ENCODE measurements at places on chromosomes 5 and 9.
A peak's percentile ranks its signal among the peaks of the same experiment; 100 is the strongest.

DNA sequence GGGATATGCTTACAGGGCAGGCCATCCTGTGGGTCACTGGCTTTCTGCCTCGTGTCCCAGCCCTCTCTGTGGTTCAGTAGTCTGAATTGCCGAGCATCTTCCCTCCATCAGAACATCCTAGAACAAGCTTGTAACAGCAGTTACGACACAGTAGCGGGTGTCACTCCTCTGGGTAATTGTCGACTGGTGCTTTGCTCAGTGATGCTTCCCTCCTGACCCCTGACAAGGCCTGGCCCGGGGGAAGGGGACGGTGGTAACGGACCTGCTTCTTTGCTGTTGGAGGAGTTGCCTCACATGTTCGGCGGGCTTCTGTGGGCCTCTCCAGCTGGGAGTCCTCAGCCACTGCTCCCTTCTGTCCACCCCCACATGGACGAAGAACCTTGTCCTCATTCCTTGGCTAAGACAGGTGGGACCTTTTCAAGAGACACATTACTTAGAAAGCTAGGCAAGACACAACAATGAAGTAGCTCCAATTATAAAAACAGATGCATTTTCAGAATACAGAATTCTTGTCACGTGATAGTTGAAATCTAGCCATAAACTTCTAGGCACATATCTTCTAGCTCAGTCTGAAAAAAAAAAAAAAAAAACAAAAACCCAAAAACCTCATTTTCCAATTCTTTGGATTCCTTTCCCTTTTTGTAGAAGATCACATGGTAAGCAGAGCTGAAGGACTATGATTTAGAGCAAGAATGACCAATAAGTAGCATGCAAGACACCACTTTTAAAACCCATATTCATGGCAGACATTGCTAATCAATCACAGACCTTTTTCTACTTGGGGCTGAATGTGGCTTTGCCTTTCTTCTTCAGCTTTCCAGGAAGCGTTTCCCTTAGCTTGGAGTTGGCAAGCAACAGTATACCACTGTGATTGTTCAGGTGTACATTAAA is 25.0 kb downstream of the HMCN2 start:
- DNase-seq = no peak

DNA sequence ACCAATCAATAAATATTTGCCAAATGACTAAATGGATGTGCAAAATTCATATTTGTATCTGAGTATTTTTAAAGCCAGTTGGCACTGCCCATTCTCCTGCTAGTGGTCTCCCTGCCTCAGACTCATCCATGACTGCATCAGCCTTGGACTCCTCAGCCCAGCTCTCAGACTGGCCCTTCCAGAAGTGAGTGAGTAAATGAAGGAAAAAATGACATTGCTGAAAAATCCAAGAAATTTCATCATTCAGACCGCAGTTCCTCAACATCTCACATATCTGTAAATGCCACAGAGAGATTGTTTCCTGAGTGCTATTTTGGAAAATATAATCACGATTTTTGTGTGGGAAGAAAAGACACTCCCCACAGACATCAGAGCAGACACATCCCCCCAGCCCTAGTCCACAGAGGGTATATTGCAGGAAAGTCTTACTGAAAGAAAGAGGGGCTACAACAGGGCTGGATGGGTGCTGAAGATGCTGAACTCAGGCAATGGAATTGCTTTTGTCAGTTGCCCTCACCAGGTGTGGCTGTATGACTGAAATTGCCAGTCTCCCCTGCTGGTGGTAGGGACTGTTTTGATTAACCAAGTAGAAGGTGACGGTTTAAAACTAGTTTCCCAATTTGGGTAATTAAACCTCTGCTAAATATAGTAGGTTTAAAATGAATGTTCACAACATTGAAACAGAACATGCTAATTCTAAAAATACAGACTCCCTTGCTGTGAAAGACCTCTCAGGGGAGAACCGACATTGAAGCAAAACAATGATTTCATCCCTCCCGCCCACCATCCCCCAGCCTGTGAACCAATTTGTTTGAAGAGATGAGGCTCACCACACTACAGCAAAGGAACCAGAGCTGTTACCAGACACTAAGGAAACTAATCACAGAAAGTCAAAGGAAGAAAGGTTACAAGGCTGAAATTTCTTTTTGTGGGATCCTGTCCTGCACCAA is 158.8 kb downstream of the DEPDC1B start:
- DNase-seq = no peak

- no peak for DNase-seq
Measured at GRCh38 chr9:14317667-14318320, 3.9 kb upstream of the NFIB start.

GRCh38 chr9:1009101-1009707 is 32.7 kb downstream of the DMRT3 start:
- DNase-seq = peak; percentile 62

- DNase-seq = no peak
Measured at GRCh38 chr5:179235416-179236400, 109.6 kb downstream of the ADAMTS2 start.

DNA sequence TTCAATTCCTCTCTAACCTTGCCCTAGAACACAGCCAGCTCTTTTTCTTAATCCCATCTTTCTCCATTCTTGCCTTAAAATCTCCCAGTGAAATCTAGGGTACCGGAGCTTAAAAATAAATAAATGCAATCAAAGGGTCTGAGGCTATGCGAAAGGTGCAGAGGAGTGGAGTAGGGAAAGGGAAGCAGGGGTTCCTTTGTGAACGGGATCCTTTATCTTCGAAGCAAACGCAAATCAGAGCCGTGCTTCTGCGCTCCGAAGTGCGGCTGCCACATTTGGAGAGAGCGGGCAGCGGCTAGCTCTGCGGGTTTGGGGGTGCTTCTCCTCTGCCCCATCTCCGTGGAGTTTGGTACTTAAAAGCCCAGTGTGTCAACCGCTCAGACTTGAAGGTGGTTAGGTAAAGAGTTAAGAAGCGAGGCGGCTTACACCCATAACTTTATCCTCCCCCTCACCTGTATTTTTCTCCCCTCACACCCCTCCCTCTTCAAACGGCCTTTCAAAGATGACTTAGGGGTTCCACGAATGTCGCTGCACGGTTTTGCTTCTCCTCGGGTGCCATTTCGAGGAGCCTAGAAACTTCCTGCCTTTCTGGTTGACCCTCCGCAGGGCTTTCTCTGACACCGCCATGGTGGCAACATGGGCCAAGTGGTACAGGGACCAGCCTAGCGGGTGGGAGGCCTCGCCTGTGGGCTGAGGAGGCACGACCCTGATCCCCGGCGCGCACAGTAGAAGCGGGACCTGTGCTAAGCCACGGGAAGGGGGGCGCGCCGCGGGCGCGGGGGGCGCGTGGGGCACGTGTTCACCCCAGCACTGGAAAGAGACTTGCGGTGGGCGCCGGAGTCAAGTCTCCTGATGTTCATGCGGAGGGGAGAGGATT is 31.7 kb upstream of the NFIB start:
- DNase-seq = no peak

DNA sequence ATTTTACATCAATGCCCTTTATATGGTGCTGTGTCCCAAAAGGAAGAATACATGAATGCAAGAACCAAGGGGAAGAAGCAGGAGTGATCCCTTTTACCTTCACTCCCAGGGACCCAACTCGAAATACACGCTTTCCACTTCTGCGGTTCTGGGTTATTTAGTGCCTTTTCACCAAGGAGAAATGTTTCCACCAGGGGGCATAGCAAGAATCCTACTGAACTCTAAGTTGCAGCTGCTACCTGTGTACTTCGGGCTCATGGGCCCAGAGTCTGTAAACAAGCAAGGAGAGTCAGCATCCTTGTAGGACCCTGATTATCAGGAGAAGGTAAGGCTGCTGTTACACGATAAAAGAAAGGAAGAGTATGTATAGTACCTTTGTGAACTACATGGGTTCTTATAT is 45.7 kb downstream of the DPYSL3 start:
- DNase-seq = no peak

GRCh38 chr9:36053971-36054370 is 17.3 kb downstream of the RECK start:
- DNase-seq = no peak

- DNase-seq = no peak
Measured at GRCh38 chr5:119966028-119966427, 336.7 kb downstream of the FAM170A start.

GRCh38 chr5:173858670-173859407 is 29.3 kb upstream of the CPEB4 start:
- DNase-seq = no peak

GRCh38 chr9:40926404-40927259 is 201.8 kb downstream of the FOXD4L6 start:
- no peak for DNase-seq

- DNase-seq = no peak
Measured at GRCh38 chr5:142175461-142176142, 67.0 kb downstream of the NDFIP1 start.

DNA sequence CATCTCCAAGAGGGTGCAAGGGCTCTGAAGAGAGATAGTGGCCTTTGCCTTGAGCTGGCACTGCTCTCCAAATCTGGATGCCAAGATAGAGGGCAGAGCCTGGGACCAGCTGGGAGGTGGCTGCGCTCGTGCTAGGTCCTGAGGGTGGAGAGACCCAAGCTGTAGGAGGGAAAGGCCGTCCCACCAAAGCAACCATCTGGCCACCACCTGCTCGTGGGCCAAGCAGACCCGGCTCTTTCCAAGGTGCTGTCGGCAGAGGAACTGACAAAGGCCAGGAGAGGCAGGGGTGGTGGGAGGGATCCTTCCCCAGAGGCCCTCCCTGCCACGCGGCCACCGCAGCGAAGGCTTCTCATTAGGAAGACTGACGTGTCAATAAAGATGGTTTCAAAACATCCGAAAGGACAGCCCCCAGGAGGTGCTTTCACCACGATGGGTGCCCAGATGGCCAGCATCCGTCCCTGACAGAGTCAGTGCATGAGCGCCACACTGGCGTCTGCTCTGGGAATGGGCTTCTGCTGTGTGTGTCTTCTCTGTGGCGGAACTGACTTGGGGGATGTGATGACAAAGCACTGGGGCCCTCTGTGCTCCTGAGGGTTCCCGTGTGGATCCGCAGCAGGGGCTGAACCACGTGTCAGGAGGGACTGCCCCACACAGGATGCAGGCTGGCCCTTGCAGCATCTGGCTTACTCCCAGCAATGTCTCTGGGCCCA is 213.5 kb downstream of the FANCC start:
- no peak for DNase-seq

DNA sequence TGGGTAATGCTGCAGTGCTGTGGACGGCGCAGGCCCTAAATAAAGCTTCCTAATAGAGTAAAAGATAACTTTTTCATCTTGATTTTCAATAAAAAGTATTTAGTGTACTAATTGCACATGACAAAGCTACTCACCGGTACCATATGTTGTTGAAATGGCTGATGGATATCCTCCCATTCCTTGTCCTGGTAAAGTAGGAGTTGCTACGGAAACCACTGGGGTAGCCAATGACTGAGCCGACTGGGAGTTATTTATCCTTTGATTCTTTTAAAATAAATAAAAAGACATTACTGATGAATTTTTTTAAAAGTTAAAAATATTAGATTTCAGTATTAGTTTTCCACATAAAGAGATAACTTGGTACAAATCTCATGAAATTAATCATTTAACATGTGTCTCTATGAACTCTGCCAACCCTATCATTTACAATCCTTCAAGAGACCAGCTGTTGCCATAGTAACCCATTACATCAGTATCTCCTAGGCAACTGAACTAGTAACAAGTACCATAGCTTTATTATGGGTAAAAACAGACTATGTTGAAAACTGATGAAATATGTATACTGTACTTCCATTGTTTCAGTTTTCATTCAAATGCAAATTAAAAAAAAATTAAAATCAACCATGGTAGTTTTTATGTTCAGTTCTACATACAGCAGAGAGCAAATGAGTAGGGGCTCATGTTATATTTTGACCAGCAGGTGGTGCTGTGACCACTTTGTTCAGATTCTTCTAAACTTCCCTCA is 153.7 kb downstream of the MEF2C start:
- peak; percentile 88 for DNase-seq

- DNase-seq = no peak
Measured at GRCh38 chr9:135490166-135490870, 10.2 kb upstream of the MRPS2 start.

GRCh38 chr9:19231904-19232822 is 1.7 kb downstream of the DENND4C start:
- DNase-seq = no peak

DNA sequence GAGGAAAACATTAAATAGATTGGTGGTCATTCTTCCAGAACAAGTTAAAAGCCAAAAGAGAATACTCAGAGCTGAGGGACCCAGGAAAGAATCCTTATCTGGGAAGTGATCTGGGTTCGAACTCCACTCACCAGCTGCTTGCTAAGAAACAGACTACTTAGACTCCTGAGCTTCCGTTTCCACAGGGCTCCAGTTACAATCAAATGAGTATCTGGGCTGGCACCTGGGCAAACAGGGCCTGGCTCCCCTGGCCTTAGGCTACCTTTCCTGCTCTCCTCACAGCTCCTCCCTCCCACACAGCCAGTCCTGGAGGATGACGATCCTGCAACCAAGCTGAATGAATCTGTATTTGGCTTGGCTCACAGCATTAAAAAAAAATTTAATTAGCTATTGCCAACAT is 2.5 kb downstream of the MAPK9 start:
- DNase-seq = no peak

DNA sequence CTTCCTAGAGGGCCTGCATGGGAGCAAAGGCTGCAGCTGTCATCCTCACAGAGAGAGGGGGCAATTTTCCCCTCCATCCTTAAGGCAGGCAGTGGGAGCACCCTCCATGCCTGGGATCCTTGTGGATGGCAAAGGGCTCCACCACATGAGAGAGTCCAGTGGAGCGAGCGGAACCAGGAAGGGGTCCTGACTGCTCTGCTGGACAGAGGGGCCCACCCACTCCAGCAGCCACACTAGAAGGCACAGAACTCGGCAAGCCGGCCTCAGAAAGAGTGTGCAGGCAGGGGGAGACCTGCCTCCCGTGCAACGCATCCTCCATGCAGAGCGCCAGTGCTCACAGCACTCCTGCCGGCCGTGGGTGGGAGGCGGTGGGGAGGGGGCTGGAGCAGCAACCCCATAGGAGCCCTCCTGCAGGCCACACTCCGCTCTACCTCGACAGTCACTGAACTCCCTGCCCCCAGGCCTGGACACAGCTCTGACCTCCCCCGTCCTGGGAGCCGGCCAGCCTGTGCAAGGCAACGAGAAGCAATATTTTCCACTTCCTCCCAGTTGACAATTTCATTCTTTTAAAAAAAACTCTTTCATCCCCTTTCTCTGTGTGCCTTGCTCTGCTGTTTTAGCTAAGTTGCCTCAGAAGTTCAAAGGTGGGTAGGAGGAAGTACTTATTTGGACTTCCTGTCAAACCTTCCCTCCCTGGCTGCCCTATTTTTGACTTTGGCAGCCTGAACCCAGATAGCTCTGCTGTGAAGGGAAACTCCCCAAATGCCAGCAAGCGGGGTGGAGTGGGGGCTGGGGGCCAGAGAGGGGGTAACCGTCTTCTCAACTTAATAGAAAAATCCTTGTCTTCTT is 5.3 kb upstream of the LCP2 start:
- DNase-seq = no peak
